ENCODE measurements at places on chromosomes 2 and 18.

DNA sequence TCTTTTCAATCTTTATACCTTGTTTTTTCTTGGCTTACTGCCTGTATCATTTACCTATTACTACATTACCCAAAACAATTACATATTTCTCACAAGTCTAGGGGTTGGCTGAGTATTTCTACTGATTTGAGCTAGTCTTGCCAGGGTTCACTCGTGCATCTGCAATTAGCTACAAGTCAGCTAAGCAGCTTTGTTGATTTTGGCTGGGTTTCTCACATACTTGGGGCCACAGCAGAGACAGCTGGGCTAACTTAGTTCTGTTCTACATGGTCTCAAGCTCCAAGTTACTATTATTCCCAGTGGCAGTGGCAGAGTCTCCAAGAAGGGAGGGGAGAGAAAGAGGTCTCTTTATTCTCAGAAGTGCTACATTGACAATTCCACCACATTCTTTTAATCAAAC lies 54.7 kb upstream of the SP5 start:
- DNase-seq = no peak

GRCh38 chr2:147428120-147428747 lies 416.6 kb upstream of the ACVR2A start:
- DNase-seq = no peak

DNA sequence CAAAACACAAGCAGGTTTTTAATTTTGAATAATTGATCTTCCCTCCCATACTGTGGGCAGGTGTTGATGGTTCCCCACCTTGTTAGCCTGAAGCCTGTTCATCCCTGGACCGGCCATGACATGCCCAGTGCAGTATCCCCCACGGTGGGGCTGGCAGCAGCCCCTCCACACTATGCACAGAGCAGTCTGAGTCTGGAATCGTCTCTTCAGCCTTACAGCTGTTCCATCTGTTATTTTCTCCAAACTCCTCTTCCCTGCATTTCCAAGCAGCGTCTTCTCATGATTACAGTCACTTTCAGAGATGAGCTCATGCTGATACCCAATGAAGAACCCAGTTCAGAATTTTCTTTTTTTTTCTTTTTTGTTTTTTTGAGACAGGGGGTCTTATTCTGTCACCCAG lies 68.2 kb downstream of the ADI1 start:
- no peak for DNase-seq

DNA sequence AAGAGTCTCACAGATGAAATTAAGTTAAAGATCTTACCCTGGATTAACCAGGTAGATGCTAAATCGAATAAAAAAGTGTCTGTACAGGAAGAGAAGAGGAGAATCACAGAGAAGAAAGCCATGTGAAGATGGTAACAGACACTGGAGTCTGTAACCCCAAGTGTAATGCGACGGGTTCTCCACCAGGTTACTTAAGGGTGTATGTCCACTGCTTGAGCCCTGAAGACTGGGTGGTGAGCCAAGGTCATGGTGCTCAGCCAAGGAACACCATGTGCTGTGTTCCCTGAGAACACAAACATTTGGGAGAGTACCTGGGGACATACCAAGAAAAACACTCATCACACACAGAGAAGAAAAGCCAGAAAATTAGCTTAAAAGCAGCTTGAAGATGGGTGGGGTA lies 8.2 kb upstream of the ACADL start:
- no peak for DNase-seq

DNA sequence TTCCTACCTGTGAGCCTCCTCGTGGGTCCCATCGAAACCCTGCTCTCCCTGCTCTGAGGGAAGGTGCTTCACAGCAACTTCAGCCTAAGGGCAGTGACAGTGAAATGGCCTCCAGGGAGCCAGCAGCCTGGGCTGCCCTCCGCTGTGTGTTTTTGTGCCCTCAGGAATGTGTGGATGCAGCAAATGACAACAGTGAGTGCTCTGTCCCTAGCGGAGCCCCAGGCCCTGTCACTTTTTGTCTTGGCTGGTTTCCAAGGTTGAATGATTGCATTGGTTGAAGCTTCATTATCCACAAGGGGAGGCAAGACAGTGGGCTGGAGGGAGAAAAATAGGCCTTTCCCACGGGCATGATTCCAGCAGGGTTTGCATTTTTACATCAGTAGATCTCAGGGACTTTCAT lies 42.9 kb downstream of the STON1 start:
- DNase-seq = no peak

GRCh38 chr2:24915175-24915574 lies 4.9 kb downstream of the ADCY3 start:
- DNase-seq = no peak

GRCh38 chr2:169822036-169822435 lies 2.7 kb downstream of the METTL5 start:
- no peak for DNase-seq

DNA sequence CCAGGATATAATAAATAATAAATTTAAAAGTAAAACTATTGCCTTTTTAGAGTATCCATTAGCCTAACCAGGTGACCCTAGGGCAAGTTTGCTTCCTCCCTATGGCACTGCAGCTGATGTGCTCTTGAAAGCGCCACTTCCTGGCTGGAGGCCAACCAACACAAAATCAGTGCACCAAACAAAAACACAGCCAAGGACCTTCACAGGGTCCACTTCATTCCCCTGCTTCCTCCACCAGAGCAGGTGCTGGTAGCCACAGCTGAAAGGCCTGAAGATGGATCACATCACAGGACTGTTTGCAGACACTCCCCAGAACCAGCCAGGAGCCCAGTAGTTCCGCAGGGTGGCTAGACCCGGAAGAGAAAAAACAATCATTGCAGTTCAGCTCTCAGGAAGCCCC lies 108.8 kb downstream of the TWIST2 start:
- DNase-seq = no peak

GRCh38 chr18:9542924-9543323 lies 67.6 kb downstream of the RALBP1 start:
- no peak for DNase-seq

- no peak for DNase-seq
These were observed 70.6 kb upstream of the ODC1 start for GRCh38 chr2:10518470-10519393.

GRCh38 chr2:233261819-233262555 lies 10.5 kb downstream of the ATG16L1 start:
- no peak for DNase-seq

DNA sequence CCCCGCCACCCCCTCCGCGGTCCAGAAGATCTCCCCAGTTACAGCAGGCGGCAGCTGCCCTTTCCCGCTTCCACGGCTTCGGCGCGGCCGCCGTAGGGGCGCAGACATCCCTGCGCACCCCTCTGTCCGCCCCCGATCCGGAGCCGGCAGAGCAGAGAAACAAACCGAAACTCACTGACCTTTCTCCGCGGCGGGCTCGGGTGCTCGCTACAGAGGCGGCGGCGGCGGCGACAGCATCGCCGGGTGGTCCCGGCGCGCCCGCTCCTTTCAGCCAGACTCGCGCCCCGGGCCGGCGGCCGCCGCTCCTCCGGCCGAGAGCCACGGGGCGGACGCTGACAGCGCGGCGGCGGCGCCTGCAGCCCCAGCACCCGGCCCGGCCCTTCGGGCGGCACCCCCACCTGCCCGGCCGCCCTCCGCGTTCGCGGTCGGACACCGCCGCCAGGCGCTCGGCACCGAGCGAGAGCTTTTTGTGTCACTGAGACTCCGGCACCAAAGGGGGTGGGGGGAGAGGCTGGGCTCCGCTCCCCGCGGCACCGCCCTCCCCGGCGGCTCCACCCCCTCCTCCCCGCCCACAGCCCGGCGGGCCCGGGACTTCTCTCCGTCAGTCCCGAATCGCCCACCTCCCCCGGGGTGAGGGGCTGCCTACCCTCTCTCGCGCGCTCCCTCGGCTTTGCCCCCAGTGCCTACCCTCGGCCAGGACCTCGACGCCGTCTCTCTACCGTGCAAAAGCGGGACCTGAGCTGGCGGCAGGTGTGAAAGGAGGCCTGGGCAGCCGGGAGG lies 1.4 kb upstream of the RNF152 start:
- DNase-seq = peak; percentile 40

DNA sequence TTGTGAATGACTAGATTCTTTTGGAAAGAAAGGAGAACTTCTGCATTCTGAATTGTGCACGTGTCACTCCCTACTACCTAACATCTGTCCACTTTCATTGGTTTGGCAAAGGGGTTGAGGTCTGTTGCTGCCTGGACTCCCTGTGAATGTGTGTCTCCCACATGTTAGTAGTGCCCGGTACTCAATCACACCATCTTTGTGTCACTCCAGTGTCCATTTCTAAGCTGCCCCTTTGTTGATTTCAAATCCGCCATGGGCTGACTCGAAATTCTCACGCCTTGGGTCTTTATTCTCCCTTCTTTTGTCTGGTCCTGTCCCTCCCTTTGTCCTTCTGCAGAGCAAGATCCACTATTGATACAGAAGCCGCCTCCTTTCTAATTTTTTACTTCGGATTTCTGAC lies 7.5 kb downstream of the DPYSL5 start:
- no peak for DNase-seq

DNA sequence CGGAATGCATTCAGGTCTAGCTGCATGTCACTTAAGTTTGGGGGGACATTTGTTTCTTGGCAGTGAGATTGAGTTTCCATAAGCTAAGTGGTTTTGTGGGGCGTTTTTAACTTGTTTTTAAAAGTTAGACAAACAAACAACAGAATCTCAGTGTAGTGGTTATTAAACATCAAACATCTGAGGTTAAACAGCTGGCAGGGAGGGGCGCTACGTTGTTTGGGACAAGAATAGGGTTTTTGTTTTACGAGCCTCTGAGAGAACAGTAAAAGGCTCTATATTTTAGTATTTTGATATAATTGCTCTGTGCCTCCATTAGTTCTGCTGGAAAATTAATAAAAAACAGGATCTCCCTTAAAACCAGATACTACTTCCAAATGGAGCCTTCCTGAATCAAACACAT lies 41.6 kb upstream of the TMEM177 start:
- DNase-seq = no peak

GRCh38 chr2:197207598-197207997 lies 103.0 kb downstream of the ANKRD44 start:
- DNase-seq = no peak

- no peak for DNase-seq
These were observed 38.5 kb downstream of the MERTK start for GRCh38 chr2:111936881-111937280.

GRCh38 chr2:120261387-120262006 lies 8.8 kb downstream of the RALB start:
- no peak for DNase-seq

GRCh38 chr2:26854283-26854827 lies 6.4 kb downstream of the DPYSL5 start:
- no peak for DNase-seq

GRCh38 chr2:160534996-160535395 lies 41.4 kb upstream of the RBMS1 start:
- no peak for DNase-seq

- DNase-seq = no peak
These were observed 226.0 kb downstream of the TGIF1 start for GRCh38 chr18:3675994-3676393.

DNA sequence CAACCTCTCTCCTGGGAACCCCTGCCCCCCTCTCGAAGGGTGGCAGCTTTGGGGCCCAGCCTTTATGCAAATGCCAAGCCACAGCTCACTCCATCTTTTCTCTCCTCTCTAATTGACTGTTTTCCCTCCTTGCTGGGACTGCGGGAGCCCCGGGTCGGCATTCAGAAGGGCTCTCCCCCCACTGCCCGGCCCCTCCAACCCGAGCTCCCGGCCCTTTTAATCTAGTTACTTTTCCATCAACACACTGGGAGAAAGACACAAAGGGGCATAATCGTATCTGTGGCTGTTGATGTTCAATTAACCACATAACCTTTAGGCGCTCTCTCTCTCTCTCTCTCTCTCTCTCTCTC lies 95.4 kb downstream of the INHBB start:
- DNase-seq = no peak

GRCh38 chr18:24460388-24460787 lies at the start of gene HRH4:
Gene HRH4 (plus strand): TSS chr18:24460637. CDS start chr18:24460729, 92 bp downstream.
- no peak for DNase-seq

GRCh38 chr2:232299084-232299483 lies 79.5 kb upstream of the ALPP start:
- DNase-seq = no peak

GRCh38 chr2:179712825-179713224 lies 148.6 kb downstream of the ZNF385B start:
- DNase-seq = no peak

DNA sequence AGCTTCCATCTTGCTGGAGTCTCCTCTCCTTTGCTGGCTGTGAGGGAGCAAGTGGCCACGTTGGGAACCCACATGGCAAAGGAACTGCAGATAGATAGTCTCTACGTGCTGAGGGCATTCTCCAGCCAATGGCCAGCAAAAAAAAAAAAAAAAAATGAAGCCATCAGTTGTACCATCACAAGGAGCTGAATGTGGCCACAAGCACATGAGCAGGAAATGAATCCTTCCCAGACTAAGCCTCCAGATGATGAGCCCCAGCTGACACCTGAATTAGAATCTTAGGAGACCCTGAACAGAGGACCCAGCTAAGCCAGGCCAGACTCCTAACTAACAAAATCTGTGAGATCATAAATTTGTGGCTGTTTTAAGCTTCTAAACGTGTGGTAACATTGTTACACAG lies 57.9 kb downstream of the SPIRE1 start:
- no peak for DNase-seq

DNA sequence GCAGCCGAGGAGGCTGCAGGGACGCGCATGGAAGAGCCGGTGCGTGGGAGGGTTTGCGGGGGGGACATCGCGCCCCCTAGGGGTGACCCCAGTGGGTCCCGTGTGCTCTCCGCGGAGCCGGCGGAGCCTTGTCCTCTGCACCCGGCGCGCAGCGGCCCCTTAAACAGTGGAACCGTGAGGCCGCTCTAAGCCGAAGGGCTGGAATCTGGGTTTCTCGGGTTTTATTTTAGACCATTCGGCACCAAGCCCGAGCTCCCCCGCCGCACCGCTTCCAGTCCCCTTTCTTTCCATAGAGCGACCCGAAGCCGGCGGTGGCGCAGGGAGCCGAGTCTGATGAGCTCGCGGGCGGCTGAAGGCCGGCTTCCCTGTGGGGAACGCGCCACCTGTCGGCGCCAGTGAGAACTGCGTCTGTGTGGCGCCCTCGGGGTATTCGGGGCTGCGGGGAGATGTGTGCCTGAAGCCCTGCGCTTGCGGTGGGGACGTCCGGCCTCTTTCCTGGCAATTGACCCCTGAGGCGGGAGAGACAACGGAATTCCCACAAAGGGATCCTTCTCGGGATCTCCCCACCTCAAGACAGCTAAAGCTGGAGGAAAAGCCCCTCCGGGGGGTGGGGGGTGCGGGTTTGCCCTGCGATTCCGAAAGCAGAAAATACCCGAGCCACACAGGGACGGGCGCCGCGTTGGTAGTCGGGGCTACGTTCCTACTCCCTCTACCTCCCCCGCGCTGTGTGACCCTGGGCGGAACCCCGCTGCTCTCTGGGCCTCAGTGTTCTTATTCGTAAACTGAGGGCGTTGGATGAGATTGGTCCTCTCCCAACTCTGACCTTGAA lies 8.2 kb upstream of the EN1 start:
- DNase-seq = peak; percentile 92

DNA sequence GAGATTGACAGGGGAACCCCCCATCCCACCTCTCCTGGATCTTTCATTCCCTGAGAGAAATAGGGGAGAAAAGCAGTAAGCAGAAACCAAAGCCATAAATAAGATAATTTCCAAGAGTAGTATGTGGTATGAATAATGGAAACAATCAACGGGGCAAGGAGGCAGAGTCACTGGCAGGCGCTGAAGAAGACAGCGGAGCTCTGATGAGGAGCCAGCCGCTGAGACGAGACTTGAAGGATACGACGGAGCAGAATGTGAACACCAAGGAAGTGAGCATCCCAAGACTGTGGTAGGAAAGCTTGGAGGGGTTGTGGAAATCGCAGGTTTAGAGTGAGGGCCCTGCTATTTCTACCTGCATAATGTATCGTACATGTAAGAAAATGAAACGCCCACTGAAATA lies 93.6 kb upstream of the CBLN2 start:
- DNase-seq = no peak

- DNase-seq = no peak
These were observed 128.5 kb downstream of the CALCRL start for GRCh38 chr2:187319441-187320108.

- no peak for DNase-seq
These were observed 73.9 kb downstream of the NDUFA10 start for GRCh38 chr2:239951129-239951734.

All from H54 (cell line).